Activated T-helper 2 cell treated with anti-CD3 and anti-CD28 coated beads, Interferon-gamma antibody, Interleukin-2, Interleukin-4, amounts not matched to agents 10 μg/mL and 5 μg/mL and 100 μg/mL, durations not matched to agents 14 hours and 24 hours and 36 hours (primary cell): ENCODE measurements at places on chromosomes 5 and 9. TPM values are rescaled to one million over a fixed set of nuclear protein-coding genes. Genes with fewer than 3 reads are reported as not detected.

Gene INSL4
- total RNA-seq: not detected in 2 replicates

- DNase-seq: no peak
- H3K27me3 ChIP-seq: no peaks in the 10 kb centered on the region
- no peaks in the 10 kb centered on the region for H3K36me3 ChIP-seq
- no peaks in the 10 kb centered on the region for H3K4me1 ChIP-seq
Measured at GRCh38 chr5:155649666-155650065, 636.1 kb downstream of the KIF4B start.

Gene GLDC
- 1.0 and 1.4 TPM in 2 replicates for total RNA-seq

GRCh38 chr5:71836084-71836483, 117.0 kb downstream of the CARTPT start:
- no peaks in the 10 kb centered on the region for H3K36me3 ChIP-seq
- no peak overlapping the region for H3K27ac ChIP-seq
- no peaks in the 10 kb centered on the region for H3K4me1 ChIP-seq
- H3K4me3 ChIP-seq: no peak overlapping the region

DNA sequence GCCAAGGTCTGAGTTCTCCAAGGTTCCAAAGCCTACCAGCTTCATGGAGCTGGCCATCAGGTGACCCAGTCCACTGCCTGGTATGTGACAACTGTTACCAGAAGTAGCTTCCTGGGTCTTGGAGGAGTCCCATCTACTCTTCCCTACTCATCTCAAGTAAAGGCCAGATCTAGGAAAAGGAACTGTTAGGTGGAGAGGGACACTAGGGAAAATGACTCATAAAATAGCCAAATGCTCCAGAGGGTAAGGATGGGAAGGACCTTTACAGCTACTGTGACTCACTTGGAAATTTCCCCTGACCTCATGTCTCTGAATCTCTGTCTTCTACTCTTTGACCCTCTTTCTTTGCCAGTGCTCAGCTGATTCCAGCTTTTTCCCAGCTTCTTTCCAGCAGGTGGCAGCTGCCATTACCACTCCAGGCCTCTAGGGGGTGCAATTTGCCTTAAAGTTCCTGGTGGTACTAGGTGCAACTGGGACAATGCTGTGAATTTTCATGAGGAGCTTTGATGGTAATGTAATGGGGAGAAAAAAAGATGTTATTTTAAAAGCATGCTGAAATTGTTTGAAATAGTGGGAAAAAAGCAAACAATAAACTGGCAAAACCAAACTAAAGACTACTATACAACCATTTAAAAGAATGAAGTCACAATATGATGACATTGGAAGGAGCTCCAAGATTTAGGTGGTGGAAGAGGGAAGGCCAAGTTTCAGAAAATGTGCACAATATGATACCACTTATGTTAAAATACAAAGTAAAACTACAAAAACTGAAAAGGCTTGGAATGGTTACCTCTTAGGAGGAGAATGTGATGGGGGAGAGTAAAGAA, 27.1 kb upstream of the MYORG start:
- no peaks in the 10 kb centered on the region for H3K27me3 ChIP-seq
- no peak overlapping the region for H3K4me3 ChIP-seq
- peak; percentile 25 for DNase-seq
- H3K36me3 ChIP-seq: no peaks in the 10 kb centered on the region
